AG04450 (cell line): ENCODE measurements at places on chromosomes 3 and 15.
A peak's percentile ranks its signal among the peaks of the same experiment; 100 is the strongest.

- DNase-seq: no peak
Measured at GRCh38 chr15:63977119-63977518, 69.2 kb downstream of the DAPK2 start.

DNA sequence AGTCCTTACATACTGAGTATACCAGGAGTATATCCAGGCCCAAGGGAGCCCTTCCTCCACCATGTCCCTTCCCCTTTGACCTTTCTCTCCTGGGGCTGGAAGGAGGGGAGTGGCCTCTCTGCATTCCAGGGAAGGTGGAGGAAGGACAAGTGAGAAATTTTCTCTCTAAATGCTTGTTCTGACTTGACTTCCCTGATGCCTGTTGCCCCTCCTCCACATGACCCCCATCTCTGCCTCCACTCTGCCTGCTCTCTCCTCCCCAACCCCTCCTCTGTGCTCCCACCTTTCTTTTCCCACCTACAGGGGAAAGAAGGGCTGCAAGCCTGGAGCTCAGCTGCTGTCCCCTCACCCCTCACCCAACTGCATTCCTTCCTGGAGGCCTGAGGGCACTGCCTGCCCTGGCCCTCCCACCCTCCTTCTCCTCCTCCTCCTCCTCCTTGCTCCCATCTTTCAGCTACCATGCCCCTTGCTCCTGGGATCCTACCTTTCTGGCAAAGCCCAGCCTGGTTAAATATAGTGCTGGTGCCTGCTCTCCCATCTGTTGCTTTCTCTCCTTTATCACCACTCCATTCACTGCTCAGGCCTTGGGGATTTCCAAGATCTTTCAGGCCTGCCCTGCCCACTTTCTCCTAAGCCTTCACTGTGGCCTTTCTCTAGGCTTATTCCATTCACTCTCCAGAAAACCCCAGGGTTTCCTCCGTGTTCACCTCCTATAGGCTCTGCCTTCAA is 8.5 kb upstream of the DAG1 start:
- DNase-seq: no peak

DNA sequence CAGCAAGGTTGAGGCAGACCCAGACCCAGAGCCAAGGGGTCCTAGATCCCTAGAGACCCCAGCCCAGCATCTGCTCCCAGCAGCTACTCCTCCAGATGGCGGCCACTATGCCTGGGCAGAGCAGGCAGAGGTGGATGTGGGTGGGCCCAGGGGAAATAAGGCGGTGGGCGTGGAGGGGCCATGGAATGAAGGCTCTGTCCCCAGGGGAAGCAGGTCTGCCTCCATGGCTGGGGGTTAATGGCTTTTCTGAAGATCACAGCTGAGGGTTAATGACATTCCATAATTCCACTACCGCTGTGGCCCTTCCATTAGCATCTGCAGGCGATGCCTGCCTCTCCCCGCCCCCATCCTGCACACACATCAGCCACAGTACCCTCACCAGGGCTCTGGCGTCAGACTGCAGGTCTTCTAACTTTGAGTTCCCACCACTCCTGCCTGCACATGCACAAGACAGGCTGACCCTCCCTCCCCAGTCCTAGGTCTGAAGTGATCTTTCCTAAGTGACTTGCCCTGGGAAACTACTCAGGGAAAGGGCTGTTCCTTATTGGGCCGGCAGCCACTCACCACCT is 41.2 kb downstream of the CCDC33 start:
- no peak for DNase-seq

- no peak for DNase-seq
Measured at GRCh38 chr15:101067660-101068522, 148.7 kb downstream of the LRRK1 start.

- no peak for DNase-seq
Measured at GRCh38 chr15:31197497-31198414, 96.2 kb upstream of the TRPM1 start.

DNA sequence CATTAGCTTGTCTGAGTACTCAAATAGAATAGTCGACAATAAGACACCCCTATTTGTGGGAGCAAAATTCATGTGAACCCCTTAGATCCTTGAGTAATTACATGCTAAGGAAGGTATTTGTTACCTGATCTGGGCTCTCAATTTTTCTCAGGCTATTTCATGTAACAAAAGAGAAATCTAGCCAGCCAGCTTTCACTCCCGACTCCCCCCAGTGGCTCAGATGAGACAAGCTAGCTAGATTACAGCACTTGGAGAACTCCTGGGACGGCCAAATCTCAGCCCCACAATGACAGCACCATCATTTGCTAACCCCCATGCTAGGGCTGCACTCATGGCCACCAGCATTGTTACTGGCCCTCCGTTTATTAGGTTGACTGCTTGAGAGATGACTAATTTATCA is 41.3 kb downstream of the GLDN start:
- peak; percentile 11 for DNase-seq

DNA sequence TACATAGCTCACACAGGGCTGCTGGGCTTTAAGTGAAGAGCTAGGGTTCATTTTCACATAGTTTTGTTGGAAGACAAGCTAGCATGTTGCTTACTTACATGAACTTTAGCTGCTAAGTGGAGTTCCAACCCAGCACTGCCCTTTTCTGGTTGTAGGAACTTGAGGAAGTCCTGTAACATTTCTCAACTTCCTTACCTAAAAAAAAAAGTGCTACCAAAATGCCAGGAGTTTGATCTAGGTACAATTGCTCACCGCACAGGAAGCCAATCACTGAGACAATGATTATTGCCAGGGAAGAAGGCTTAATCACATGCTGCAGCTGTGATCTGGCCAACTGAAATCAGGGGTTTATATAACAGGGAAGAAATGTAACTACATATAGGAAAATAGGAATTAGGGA is 52.8 kb downstream of the IL12A start:
- DNase-seq: no peak

DNA sequence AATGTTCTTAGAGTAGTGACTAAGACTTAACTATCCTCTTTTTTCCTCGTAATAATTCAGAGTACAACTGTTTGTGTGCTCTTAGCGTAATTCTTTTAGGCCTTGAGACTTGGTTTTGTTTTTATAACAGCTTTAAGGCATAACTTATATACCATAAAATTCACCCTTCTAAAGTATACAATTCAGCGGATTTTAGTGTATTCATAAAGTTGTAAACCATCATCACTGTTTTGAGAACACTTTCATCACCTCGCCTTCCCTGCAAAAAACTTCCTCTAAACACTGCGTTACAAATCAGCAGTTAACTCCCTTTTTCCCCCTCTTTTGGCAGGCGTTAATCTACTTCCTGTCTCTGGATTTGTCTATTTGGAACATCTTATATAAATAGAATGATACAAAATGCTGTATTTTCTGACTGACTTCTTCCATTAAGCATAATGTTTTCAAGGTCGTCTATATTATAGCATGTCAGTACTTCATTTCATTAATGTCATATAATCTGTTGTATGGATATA is 18.7 kb downstream of the DNAJC13 start:
- no peak for DNase-seq

DNA sequence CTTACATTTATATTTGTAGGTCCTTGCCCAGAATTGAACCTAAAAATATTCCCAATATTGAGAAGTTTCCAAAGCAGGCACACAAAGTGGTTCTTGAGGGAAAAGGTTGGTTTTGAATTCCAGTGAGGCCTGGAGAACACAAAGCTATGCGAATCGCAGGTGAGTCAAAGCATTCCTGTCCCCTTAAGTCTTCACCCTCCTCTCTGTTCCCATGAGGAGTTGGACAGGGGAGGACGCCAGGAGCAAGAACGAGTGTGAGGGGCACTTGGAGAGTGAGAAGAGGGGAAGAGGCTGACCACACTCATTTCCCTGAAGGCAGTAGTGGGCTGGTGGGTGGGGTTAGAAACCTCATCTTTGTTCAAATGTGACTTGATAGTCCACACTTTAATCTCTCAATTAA is 185.8 kb upstream of the EOMES start:
- no peak for DNase-seq

- no peak for DNase-seq
Measured at GRCh38 chr3:107227091-107227490, 150.1 kb upstream of the CCDC54 start.

DNA sequence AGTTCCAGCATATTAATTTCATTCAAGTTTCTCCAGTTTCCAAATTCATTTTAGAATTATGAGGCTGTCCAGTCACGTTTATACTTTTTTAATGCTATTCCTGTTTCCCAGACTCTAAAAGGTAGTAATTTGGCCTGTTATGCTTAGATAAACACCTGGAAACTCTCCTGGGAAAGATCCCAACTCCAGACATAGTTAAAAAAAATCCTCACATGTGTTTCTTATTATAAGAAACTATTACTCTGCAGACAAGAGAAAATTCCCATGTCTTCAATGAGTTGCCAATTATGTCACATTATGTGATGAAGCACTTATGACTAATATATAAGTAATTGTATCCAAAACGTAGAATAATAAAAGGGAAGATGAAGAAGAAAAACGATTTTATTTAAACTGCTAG is 137.1 kb upstream of the TMC3 start:
- DNase-seq: no peak

DNA sequence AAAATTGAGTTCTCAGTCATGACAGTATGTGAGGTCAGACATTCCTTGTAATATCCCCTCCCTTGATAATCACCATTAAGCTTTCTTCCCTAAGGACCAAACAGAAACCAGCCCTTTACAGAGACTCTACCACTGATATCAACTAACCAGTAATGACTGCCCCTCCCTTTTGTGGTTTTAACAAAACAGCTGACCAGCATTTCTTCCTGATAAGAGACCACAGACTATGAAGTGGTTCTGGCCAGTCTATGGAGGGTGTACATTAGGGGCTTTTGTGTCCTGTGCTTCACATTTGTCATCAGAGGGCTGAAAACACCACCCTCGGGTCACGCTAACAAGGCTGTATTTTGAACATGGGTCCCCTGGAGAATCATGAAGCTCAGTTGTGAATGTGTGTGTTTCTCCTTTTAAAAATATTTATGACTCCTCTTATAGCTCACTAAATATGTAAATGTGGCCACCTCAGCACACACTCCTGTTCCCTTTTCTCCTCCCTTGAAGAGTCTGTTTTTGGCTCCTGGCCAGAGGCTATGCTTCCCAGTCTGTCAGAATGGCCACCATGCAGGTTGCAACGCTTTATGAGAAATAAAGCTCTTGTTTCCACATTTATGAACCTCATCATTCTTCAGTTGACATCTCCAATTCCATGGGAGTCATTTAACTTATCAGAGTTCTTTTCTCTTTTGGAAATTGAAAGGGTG is 239.3 kb downstream of the CPNE4 start:
- DNase-seq: no peak

DNA sequence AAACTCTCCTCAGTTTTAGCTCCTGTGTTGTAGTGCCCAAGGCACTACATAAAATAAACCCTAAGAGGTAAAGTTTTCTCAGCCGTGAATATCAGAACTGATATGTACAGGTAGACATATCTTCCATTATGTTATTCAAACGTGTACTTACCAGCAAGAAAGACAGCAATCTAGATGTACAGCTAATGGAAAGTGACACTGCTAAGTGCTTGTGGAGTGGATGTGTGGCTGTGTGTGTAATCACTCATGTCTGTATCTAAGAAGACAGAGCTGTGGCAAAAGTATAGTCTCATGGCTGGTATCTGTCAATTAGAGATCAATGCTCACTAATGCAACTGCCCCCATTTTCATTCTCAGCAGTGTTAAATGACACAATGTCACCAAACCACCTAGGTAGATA is 101.3 kb downstream of the FMN1 start:
- no peak for DNase-seq

- DNase-seq: no peak
Measured at GRCh38 chr3:144496141-144496835, 524.7 kb downstream of the DIPK2A start.

DNA sequence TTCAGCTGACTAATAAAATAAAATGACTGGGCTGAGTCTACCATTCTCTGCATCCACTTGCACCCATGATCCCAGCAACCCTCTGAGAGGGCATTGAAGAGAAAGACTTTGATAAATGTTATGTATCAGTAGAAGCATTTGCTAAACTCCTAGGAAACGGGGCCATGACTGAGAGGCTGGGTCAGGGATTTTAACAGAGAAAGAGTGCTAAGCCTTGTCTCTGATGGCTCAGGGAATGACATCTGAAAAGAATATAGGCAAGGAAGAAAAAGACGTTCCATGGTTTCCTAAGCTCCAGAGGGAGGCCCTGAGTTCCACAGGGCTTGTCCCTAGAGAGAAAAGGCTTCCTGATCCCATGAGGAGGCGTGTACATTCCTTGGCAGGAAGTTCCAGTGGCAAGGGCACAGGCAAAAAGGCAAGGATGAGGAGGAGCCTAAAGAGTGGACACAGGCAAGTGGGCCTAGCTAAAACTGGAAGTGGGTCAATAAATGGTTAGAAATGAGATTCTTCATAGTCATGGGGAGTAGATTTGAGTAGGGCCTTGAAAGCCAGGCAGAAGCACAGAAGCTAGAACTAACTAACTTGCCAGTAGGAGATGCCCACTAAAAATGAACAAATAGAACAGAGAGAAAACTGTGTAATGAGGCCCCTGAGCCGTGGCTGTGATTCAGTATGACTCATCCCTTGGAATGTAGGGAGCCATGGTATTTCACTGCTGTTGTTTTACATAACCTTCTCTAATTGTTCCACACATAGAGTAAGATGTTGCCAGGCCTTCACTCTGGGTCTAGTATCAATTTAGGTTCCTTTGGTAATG is 44.9 kb upstream of the MANF start:
- peak; percentile 78 for DNase-seq
